ENCODE measurements at places on chromosomes 7 and 10.

GRCh38 chr10:30184397-30185033, 125.1 kb upstream of the JCAD start:
- no peak for DNase-seq

- DNase-seq = no peak
These were observed 9.1 kb downstream of the RPA3 start for GRCh38 chr7:7709291-7709690.

- no peak for DNase-seq
These were observed 28.6 kb downstream of the JAZF1 start for GRCh38 chr7:28151965-28152364.

DNA sequence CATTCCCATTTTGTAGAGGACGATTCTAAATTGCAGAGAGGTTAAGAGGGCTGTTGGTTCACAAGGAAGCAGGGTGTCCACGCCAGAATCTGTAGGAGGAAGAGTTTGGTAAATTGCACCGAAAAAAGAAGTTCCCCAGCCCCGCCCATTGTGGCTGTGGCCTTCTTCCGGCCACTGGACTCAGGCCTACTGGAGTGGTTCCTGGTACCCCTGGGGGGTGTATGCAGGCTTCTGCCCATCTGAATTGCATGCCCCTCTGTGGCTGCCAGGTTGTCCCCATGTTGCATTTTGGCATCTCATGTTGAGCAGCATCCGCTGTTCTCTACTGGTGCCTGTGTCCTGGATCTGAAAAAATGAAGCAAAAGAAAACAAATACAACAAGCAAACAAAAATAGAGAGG, 234.2 kb downstream of the WDR11 start:
- DNase-seq = no peak

GRCh38 chr10:60618861-60619260, 159.4 kb upstream of the CDK1 start:
- DNase-seq = no peak

DNA sequence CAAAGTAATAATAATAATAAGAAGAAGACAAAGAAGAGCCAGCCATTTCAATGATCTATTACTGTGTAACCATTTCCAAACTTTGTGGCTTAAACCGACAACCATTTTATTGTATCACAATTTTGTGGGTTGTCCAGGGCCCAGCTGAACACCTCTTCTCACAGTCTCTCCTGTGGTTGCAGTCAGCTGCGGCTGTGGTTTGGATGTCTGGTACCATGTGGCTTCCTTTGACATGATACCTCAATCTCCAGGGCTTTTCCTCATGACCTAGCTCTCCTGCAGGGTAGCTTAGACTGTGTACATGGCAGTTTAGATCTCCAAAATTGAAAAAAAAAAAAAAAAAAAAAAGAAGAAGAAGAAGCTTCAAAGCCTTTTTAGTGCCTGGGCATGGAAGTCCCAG, 72.6 kb upstream of the NFKB2 start:
- DNase-seq = peak; percentile 65

DNA sequence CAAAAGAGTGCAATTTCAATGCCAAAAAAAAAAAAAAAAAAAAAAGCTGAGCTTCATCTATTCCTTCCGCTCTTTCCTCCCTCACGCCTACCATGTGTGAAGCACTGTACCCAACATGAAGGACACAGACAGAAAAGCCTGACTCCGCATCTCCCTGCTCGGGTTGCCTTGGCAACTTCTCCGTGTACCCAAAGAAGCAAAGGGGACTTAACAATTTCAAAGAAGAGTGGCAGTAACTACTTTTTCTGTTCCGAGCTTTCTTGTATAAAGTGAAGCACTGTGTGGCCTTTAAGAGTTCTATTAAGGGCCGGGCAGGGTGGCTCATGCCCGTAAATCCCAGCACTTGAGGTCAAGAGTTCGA, 177.7 kb downstream of the PRKCQ start:
- DNase-seq = no peak

- DNase-seq = no peak
These were observed 42.5 kb downstream of the AVL9 start for GRCh38 chr7:32537760-32538159.

DNA sequence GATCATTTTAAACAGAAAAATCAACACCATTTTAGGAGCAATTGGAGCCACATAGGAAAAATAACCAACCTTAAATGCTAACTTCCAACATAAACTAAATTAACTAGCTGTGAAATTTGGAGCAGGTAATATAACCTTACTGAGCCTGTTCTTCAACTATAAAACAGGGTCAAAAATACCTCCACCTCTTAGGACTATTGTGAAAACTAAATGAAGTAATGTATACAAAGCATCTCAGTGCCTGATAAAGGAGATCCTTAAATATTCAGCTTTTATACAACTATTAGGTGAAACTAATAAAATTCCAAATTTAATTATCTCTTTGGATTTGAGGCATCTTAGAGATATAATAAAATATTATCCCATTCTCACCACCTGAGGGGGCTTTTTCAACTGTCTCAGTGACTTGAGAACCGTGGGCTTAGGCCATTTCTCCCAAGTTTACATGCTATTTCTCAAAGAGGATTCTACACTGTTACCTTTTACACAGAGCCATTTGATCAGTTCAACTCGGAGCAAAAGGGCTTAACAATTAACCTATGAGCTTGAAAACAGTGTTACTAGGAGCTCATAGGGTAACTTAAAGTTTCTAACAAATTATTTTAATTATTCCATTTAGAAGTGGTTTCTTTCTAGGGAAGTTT, 165.0 kb upstream of the ASAH2 start:
- DNase-seq = no peak

DNA sequence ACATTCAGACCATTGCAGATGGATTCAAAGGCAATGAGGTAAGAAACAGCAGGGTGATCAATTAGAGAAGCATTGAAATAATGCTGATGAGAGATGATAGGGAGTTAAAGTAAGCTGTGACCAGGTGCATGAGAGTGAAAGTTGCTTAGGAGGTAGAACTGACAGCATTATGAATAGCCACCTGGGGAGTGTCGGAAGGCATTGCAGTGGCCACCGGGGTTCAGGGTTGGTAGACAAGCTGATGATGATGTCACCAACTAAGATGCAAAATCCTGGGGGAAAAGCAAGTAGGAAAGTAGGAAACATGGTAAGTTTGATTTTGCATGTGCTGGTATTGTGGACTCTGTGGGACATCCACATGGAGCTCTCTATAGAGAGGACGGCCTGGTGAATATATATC, 211.9 kb upstream of the ETV1 start:
- DNase-seq = no peak

DNA sequence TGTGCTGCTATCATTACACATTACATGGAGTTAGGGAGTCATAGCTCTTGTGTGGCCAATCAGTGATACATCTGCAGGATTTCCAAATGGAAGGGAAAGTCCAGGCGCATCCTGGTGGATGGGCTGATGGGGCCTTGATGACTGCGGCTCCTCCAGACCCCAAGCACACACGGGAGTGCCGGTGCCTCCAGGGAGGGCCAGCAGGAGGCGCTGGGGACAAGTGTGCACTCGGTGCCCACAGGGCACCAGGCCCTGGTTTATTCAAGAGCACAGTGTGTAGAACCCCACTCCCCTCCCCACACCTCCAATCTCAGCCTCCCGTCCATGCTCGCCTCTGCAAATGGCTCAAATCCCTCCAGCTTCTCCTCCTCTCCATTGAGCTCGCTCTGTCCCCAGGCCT, 243.9 kb downstream of the USP6NL start:
- no peak for DNase-seq

- no peak for DNase-seq
These were observed 12.0 kb upstream of the AGR2 start for GRCh38 chr7:16816824-16817223.

DNA sequence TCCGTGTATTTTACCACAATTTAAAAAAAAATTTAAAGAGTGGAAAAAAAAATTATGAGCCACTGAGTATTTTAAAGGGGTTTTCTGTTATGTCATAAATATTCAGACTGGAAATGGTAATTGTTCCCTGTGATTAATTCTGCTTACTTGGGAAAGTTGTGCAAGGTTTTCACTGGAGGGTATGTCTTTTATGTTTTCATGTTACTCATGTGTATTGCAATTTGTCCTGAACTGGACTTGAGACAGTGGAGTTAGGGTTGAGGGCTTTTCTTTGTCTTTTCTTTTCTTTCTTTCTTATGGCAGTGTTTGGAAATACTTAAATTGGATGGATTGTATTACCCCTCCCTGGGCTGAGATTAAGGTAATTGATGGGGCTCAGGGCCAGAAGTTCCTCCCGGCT, 257.7 kb downstream of the BAMBI start:
- DNase-seq = no peak

DNA sequence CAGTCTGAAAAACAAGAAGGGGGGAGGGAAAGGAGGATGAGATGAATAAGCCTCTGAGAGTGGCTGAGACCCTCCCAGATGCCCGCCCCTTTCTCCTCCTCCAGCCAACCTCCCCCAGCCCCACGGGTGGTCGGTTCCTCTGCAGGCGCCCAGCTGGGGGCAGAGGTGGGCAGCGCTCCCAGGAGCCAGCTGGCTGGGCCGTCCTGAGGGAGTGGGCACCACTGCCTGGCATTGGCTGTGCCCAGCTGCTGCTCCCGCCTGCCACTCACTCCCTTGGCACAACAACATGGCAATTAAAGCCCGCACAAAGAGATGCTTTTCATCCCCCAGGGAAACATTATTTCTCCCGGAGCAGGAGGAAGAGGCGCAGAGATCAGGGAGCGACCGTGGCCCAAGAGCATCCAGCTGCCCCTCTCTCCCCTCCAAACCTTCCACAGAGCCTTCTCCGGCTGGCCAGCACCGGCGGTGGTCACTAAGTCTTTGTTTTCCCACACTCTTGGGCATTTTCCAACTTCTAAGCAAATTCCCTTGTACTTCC, 107.2 kb downstream of the SPDYE5 start:
- no peak for DNase-seq

DNA sequence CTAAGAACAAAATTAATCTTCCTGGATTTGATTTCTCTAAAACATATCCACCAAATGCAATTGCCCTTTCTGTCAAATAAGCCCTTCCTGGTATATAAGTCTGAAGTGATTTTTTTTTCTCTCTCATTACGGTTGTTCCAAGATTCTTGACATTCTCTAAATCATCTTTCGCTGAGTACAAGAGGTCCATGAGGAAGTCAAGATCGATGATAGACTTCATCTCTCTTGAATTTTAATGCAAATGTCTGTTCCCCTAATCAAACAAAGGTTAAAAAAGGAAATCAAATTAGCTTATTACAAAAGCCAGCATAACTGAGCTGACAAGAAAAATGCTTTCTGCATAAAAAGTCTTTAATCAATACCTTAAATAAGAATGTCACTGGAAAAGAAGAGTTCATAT, 77.4 kb upstream of the ITGB1 start:
- no peak for DNase-seq

Measured in M059J (cell line).